Activated T-helper 1 cell treated with anti-CD3 and anti-CD28 coated beads, Interleukin-2, amount 50 U/mL, for 16 hours (primary cell): ENCODE measurements at places on chromosomes 7 and 10.

DNA sequence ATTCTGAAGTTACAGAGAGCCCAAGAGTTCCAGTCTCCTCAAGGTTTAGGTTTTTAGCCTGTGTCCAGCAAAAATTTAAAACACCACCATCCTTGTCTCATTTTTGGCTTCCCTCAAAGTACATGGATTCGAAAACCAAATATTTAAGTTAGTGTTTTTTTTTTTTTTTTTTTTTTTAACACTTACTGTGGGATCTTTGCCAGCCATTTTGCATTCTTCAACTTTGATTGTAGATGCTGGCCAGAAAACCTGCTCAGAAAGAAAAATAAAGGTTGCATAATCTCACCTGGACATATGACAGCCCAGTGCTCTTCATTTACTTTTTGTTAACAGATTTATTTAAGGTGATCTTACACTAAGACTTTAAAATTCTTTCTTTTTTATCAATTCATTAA lies 91.6 kb downstream of the SEMA3C start:
- no peak for DNase-seq

- DNase-seq: no peak
Observed at GRCh38 chr10:76456197-76456596, 1024.8 kb downstream of the LRMDA start.

GRCh38 chr7:150313367-150313809 lies 9.8 kb upstream of the LRRC61 start:
- DNase-seq: no peak

DNA sequence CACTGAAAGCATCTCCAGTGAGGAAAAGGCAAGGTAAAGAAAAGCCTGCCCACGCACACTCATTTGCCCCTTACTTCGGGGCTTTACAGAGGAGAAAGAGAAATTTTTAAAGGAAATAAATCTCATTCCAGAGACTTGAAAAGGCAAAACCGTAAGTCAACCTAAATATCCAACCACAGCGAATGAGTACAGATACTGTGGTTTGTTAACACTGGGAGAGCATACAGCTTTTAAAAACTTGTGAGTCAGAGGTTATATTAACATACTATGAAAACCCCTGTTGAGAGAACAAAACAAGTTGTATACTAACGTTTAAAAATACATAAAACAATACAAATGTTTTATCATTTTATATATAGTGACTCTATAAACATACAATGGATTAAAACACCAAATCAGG lies 28.6 kb upstream of the ST7 start:
- DNase-seq: no peak

DNA sequence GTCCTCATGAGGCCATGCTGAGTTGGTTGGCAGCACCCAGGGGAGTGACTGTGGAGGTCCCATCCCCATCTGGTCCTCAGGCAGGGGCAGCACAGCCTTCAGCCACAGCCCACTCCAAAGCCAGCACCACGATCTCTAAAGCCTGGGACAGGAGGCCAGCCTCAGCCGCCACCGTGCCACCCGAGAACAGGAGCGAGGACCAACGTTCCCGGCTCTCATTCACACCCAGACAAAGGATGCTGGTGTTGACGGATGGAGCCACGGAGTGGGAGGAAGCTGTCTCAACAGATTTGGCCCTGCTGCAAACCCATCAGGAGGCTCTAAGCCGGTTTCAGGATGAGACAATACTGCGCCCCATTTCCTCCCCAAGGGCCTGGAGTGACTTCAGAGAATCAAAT lies 42.7 kb upstream of the PPP2R2D start:
- DNase-seq: no peak

- no peak for DNase-seq
Observed at GRCh38 chr10:131814567-131815265, 86.1 kb upstream of the PPP2R2D start.

- DNase-seq: no peak
Observed at GRCh38 chr10:120555436-120555835, 98.4 kb downstream of the PLPP4 start.

GRCh38 chr7:135795846-135796570 lies 47.4 kb upstream of the FAM180A start:
- DNase-seq: no peak

DNA sequence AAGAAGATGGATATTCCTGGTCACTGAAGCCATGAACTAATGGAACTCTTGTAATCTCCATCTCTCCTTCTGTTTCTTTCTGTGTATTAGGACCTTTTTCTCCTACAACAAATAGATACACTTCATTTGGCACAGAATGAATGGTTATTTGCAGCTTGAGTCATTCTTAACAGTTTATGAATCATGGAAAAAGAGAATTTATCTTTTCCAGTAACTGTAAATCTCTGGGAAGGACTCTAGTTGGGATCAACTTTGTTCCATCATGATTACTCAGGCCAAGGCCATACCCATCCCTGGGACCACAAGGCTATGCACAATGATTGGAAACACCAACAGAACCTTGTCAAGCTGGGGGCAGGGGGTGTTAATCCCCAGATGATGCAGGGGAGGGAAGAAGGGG lies 36.1 kb upstream of the MDFIC start:
- no peak for DNase-seq

DNA sequence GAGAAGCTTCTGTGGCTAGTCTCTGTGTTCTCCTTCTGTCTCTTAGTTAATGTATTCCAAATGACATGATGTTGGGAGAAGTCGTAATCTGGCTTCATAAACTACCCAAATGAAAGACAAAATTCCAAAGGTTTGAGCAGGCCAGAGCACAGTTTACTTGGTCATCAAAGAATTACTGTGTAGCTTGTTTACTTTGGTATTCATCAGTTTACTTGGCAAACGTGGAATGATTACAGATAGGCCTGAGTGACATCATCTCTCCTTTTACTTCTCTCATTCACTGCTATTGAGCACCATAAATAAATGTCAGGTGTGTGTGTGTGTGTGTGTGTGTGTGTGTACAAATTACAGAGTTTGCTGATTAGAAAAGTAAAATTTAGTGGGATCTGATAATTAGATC lies 327.3 kb downstream of the PHTF2 start:
- no peak for DNase-seq

GRCh38 chr7:50795253-50795652 lies 12.6 kb upstream of the GRB10 start:
- no peak for DNase-seq

DNA sequence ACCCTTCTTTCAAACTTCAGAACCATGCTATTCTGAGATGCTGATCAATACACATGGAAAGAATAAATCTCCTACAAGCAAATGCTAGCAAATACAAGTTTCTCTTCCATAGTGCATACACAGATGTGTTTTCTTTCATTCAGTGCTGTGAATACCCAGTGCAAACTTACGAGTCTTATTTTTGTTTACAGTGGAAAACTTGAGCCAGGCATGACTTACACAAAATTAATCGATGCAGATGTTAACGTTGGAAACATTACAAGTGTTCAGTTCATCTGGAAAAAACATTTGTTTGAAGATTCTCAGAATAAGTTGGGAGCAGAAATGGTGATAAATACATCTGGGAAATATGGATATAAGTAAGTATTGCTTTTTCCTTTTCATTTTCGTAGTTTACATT lies 48.8 kb downstream of the PNLIPRP3 start:
- no peak for DNase-seq

DNA sequence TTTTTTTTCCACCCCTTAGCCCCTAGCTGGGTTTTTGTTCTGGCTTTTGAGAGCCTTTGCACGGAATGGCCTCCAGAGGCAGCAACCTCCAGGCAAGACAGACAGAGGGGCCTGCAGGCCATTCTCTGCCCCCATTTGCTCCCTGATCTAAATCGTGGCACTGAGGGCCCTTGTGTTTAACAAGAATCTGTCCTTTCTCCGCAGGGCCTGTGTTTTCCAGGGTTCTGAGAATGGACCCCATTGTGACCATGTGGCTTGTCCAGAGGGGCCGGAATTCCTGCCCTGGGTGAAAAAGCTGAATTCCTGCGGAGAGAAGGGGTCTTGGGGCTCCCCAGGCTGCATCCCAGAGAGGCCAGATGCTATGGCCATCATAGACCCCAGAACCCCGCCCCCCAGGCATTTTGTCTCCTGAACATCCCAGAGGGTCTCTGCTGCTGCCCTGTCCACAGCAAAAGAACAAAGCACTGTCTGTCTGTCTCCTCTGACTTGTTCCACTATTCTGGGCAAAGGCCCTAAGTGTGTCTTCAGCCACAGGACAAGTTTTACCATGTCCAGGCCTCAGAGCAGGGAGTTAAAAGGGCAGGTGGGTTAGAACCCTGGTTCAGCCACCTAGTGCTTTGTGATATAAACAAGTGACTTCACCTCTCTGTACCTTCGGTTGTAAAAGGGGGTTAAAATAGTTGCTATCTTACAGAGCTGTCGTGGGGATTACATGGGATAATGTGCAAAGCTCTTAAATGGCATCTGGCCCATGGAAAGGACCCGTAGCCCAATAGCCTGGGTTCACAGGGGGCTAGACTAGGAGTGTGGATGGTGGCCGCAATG lies 155.6 kb downstream of the SH3PXD2A start:
- DNase-seq: no peak

DNA sequence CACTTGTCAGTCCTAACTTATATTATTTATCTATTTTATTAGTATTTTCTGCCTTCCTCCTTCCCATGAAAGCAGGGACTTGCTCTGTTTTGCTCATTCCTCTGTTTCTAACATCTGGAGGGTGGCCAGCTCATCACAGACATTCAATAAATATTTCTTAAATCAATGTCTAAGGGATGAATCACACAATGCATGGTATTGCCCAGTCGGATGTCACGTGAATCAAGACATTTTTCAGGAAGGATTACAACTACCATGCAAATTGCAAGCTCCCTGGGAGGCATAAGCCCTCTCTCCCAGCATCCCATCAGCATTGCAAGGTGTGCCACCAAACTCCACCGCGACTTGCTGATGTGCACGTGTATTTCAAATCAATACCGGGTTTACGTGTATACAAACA lies 146.6 kb upstream of the RNF32 start:
- DNase-seq: no peak
